Psoas muscle (tissue), 8 donors: ENCODE measurements at places on chromosomes 1 and 21. TPM values are rescaled to one million over a fixed set of nuclear protein-coding genes. Genes with fewer than 3 reads are reported as not detected.

Gene RHD
- polyA plus RNA-seq = not detected

GRCh38 chr1:41607808-41608207 lies 123.3 kb upstream of the EDN2 start:
- H3K36me3 ChIP-seq = no peaks in the 10 kb centered on the region
- no peaks in the 10 kb centered on the region for H3K27me3 ChIP-seq
- H3K27ac ChIP-seq = no peak overlapping the region
- no peak overlapping the region for H3K4me3 ChIP-seq

GRCh38 chr1:103496014-103496635 lies 29.4 kb upstream of the RNPC3 start:
- H3K36me3 ChIP-seq = no peaks in the 10 kb centered on the region
- H3K27me3 ChIP-seq = no peaks in the 10 kb centered on the region
- H3K4me3 ChIP-seq = no peak overlapping the region
- no peak for DNase-seq
- no peak overlapping the region for H3K27ac ChIP-seq

- no peaks in the 10 kb centered on the region for H3K27me3 ChIP-seq
- DNase-seq = no peak
- no peak overlapping the region for H3K27ac ChIP-seq
- no peaks in the 10 kb centered on the region for H3K36me3 ChIP-seq
Observed at GRCh38 chr1:84611796-84612195, 37.6 kb upstream of the CTBS start.

DNA sequence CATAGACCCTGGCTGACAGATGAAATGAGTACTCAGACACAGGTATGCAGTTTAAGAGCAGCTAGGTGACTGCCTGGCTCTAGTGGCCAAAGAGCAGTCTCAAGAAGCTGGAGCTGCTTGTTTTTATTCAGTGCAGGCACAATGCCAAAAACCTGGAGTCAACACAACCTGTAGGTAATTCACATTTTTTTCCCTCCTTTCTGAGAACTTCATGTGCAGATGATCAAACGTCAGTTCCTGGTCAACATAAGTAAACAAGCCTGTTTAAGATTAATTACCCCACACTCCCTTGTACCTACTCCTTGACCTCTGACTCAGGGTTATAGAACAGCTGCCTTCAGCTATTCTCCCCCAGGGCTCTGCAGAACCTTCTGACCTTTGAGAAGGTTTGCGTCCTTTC lies 17.3 kb upstream of the ACADM start:
- H3K4me3 ChIP-seq = no peak overlapping the region
- H3K27me3 ChIP-seq = no peaks in the 10 kb centered on the region
- H3K4me1 ChIP-seq = no peaks in the 10 kb centered on the region
- H3K36me3 ChIP-seq = no peaks in the 10 kb centered on the region
- no peak overlapping the region for H3K27ac ChIP-seq

DNA sequence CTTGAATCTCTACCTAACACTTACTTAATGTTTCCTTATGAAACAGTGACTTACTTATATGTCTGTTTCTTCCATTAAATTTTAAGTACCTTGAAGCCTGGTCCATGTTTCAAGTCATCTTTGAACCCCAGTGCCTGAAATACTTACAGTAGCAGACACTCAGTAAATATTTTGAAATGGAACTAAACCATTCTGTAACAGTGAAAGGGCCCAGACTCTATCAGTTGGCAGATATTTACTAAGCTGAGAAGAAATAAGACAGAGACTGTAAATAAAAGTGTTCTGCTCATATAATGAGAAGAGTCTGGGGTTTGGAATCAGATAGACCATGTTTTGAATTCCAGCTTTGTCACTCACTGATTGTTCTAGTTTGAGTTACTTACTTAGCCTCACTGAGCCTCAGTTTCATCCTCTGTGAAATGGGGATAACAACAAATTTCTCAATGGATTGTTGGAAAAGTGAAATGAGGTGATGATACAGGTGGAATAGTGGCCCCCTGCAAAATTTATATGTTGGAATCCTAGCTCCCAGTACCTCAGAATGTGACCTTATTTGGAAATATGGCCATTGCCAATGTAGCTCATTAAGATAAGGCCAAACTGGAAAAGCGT lies 19.3 kb upstream of the C1orf21 start:
- H3K36me3 ChIP-seq = no peaks in the 10 kb centered on the region
- H3K4me3 ChIP-seq = peak overlapping the region; percentile 1
- no peak for DNase-seq
- H3K27ac ChIP-seq = peak overlapping the region; percentile 21

DNA sequence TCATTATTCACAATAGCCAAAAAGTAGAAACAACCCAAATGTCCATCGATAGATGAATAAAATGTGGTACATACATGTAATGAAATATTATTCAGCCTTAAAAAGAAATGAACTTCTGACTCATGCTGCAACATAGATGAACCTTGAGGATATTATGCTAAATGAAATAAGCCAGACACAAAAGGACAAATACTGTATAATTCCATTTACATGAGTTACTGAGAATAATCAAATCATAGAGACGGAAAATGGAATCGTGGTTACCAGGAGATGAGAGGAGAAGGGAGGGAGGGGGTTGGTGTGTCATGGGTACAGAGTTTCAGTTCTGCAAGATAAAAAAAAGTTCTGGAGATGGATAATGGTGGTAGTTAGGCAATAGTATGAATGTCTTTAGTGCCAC lies 184.1 kb downstream of the PSMG1 start:
- no peak overlapping the region for H3K4me3 ChIP-seq
- no peaks in the 10 kb centered on the region for H3K36me3 ChIP-seq
- no peak for DNase-seq
- H3K27ac ChIP-seq = no peak overlapping the region
- H3K4me1 ChIP-seq = peaks cover 7% of the 10 kb centered on the region

Gene ATP5PO
- polyA plus RNA-seq = 680 TPM

DNA sequence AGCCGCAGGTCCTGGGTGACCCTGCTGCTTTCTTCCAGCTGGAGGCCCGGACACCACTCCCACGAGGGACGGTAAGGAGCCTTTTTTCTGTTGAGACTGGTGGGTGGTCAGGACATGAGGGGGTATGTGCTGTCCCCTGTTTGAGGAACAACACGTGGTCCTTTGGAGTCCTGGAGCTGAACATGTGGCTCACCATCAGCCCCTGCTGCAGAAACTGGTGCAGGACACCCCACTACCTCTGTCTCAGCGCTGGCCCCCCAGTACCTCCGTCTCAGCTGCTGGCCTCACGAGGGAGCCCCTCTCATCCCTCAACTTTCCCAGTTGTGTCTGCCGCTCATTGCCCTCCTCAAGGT lies 34.7 kb downstream of the SLC19A1 start:
- no peak for DNase-seq
- no peaks in the 10 kb centered on the region for H3K36me3 ChIP-seq

Gene LSS
- 10.7 TPM for polyA plus RNA-seq

- H3K4me1 ChIP-seq = peaks cover 7% of the 10 kb centered on the region
- DNase-seq = no peak
- no peaks in the 10 kb centered on the region for H3K27me3 ChIP-seq
- no peaks in the 10 kb centered on the region for H3K36me3 ChIP-seq
Observed at GRCh38 chr1:39637361-39637760, 2.1 kb downstream of the HEYL start.

DNA sequence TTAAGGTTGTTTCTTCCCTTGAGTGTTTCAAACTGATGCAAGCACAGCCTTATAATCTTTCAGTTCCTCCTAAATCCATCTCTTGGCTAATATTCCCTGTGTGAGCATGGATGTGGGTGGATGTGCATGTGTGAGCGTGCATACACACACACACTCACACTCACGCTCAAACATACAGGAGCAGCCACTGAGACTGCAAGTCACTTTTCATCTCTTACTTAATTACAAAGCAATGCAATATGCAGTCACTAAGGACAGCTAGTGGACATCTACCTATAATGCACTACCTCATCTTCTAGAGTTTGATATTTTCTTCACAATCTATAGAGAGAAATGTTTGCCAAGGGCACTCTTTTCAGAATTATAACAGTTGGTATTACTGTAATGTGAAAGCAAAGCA lies 1.4 kb downstream of the ESRRG start:
- peak overlapping the region; percentile 68 for H3K27ac ChIP-seq
- no peak for DNase-seq
- H3K36me3 ChIP-seq = no peaks in the 10 kb centered on the region
- no peaks in the 10 kb centered on the region for H3K27me3 ChIP-seq

DNA sequence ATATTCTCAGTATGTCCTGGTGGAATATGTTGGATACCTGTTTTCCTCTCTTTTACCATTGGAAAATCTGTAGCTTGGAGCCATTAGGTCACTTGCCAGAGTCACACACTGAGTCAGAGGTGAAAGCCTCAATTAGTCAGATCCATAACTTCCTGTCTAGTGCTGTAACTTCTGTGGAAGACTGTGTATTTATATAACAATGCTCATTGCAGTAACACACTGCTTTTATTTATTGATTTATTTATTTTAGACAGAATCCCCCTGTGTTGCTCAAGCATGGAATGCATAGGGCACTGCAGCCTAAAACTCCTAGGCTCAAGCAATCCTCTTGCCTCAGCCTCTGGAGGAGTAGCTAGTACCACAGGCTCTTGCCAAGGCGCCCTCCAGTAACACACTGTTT lies 1.3 kb upstream of the DOCK7 start:
- no peak overlapping the region for H3K27ac ChIP-seq
- H3K36me3 ChIP-seq = no peaks in the 10 kb centered on the region
- DNase-seq = no peak
- no peaks in the 10 kb centered on the region for H3K27me3 ChIP-seq
- no peak overlapping the region for H3K4me3 ChIP-seq

Gene MAN1C1
- polyA plus RNA-seq = 2.0 TPM
